ENCODE measurements at places on chromosomes 11 and 22. TPM values are rescaled to one million over a fixed set of nuclear protein-coding genes. Genes with fewer than 3 reads are reported as not detected.

DNA sequence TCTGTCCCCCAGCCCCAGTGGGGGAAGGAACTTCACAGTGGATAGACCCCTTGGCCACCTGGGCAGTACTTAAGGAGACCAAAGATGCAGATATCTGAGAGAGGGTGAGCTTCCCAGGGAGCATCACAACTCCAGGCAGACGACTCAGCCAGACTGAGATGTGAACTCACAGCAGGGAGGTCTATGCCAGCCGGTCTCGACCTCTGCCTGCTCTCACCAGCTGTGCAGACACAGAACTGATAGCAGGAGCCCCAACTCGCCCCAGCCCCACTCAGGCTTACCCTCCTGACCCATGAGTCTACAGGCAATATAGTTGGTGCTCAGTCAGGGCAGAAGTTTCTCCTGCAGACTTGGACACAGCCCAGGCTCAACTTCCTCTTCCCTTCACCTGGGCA lies 29.7 kb upstream of the ACCSL start:
- no peak for DNase-seq
- no peak overlapping the region for H3K4me3 ChIP-seq
- no peaks in the 10 kb centered on the region for H3K4me1 ChIP-seq
- no peak overlapping the region for H3K27ac ChIP-seq

DNA sequence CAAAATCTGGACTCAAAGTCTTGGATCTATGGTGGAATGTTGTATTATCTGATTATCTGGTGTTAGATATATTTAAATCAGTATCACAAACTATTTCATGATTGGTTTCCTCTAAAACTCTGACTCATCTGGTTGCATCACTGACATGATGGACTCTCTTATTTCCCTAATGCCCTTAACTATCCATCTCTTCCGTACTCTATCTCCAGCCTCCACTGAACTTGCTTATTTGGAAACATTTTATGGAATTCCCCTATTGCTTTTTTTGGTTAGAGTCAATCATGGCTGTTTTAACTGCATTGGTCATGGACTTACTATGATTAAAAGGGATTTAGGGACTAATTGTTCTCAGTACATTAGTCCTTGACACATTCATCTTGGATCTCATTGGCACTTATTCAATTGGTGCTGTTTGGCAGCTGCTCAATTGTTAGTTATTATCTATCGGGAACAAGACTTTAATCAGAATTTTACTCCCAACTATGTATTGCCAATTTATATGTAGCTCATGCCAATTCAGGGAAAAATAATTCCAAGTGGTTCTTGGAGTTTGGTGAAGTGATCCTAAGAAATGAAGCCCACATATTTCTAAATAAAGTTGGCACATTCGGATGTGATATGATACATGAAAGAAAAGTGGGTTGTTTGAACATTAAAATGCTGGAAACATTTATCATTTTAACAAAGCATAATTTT lies 942.0 kb upstream of the CCDC90B start:
- no peak for DNase-seq
- no peak overlapping the region for H3K27ac ChIP-seq
- H3K36me3 ChIP-seq: no peaks in the 10 kb centered on the region
- no peaks in the 10 kb centered on the region for H3K4me1 ChIP-seq

DNA sequence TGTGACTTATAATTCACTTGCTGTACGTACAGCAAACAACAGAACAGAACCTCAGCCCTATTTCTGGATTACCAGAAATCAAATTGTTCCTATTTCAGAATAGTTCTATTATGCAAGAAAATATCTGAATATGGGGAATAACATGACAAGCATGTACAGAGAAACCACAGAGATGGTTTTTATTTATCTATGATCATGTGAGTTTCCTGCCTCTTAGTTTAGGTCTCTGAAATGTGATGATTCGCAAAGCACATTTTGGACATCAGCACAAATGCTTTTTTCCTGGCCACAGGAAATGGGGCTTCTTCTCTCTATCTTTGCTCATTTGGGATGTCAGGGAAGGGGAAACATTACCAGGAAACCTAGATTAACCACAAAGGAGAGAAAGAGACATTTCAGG lies 266.7 kb upstream of the CTSC start:
- DNase-seq: no peak
- no peaks in the 10 kb centered on the region for H3K27me3 ChIP-seq
- H3K4me1 ChIP-seq: no peaks in the 10 kb centered on the region
- no peaks in the 10 kb centered on the region for H3K36me3 ChIP-seq
- no peak overlapping the region for H3K27ac ChIP-seq

DNA sequence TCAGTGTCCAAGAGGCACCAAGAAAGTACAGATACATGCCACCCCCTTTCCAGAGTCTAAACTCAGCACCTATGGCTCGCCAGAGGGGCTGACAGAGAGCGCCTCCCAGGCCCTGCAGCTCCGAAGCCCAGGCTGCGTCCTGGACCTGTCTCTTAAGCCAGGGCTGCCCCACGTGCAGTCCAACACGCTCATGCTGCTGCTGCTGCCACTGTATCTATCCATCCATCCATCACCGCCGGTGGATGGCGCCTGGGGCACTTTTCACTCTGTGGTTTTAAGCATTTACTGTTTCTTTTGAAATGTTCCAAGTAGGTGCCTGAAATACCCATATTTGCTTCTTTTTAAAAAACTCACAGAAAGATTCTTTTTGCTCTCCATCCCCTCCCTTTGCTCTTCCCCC lies 41.8 kb downstream of the MACROD1 start:
- no peak for DNase-seq
- no peaks in the 10 kb centered on the region for H3K36me3 ChIP-seq
- no peak overlapping the region for H3K27ac ChIP-seq
- H3K27me3 ChIP-seq: no peaks in the 10 kb centered on the region
- H3K4me3 ChIP-seq: no peak overlapping the region
- H3K4me1 ChIP-seq: no peaks in the 10 kb centered on the region

DNA sequence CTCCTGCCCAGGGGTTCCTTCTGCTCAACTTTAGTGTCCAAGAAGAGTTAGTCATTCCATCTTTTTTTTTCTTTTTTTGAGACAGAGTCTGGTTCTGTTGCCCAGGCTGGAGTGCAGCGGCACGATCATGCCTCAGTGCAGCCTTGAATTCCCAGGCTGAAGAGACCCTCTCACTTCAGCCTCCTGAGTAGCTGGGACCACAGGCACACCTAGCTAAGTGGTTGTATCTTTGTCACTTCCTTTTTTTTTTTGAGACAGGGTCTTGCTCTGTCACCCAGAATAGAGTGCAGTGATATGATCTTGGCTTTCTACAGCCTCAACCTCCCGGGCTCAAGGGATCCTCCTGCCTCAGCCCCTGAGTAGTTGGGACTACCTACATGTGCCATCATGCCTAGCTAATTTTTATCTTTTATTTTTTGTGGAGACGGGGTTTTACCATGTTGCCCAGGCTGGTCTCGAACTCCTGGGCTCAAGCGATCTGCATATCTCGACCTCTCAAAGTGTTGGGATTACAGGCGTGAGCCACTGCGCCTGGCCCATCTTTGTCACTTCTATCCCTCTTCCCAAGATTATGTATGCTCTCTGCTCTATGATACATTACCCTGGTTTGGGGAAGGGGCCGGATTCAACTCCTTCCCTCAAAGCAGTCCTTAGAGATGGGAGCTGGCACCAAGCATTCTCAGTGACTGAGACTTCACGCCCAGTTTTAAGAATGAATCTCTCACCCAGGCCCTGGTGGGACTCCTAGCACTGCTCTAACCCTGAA lies 10.0 kb downstream of the SSH3 start:
- H3K27ac ChIP-seq: peak overlapping the region; percentile 87
- H3K27me3 ChIP-seq: no peaks in the 10 kb centered on the region
- H3K36me3 ChIP-seq: 0 out of 2 replicates have a peak, but pooled peaks cover 5% of the 10 kb centered on the region
- peaks cover 56% of the 10 kb centered on the region for H3K4me1 ChIP-seq
- peak overlapping the region; percentile 23 for H3K4me3 ChIP-seq

PLAAT2 gene
- 8.8 TPM for total RNA-seq

SCGB1A1 gene
- not detected for total RNA-seq
